Common myeloid progenitor, CD34-positive (primary cell): ENCODE measurements at places on chromosomes 16 and 17.

DNA sequence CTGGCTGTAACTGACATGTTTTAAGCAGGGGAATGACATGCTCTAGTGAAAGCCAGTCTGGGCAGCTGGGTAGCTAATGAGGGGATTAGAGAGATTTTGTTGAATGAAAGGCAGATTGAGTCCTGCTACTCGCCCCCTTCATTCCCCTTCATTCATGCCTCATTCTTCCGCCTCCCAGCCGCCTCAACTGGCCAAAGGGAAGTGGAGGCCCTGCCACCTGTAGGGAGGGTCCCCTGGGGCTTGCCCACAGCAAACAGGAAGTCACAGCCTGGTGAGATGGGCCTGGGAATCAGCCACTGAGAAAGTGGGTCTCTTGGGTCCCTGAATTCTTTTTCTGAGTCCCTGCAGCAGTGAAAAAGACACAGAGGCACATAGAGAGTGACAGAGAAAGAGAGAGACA, 1.1 kb upstream of the CD19 start:
- DNase-seq: peak; percentile 59

DNA sequence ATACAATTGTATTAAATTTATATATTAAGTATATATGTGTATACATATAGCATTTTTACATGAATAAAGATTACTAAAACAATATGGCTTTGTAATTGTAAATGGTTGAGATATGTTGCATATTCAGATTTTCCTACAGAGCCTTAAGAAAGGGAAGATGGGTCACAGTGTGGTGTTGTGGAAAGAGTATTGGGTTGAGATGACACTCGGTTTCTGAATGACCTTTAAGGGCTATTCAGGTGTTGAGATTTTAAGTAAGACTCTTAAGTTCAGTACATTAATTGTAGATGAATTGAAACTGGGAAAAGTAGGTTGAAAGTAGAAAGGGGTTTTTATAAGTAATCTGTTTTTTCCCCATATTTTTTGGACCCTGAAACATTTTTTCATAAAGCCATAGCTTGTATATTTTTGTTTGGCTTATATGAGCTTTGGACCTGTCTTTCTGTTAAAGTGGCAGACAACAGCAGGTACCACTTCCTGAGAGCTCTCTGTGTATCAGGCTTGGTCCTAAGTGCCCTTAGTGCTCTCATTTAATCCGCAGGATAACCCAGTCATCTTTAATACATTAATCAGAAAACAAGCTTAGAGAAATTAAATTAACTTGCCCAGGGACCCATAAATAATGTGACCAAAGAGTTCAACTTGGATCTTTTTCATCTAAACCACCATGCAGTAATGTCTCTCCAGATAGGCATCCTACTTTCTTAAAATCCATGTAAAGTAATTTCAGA, 48.5 kb upstream of the MRC2 start:
- no peak for DNase-seq

DNA sequence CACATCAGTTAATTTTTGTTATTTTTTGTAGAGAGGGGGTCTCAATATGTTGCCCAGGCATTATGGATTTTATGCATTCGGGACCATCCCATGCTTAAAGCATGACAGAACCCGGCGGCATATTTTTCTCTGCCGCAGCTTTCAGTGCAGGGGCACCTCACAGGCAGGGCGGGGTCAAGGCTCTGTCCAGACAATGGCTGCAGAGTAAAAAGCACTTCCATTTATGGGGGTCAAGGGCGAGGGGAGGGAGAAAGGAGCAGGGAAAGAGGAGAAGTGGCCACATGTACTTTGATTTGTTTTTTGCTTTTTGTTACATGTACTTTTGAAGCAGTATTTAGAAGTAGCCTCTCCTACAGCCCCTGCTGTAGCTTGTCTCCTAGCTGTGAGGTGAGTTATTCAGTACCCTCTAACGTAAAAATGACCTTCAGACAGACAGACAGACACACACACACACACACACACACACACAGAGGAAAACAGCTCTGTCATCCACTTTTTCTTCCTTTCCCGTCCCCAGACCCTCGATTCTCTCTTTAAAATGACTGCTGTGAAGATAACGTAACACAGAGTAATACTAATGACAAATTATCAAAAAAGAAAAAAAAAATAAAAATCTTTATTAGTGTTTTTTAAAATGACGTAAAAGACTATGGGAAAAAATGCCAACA, 856 bp upstream of the SCPEP1 start:
- peak; percentile 53 for DNase-seq

- no peak for DNase-seq
Observed at GRCh38 chr16:83365166-83365565, 442.6 kb upstream of the HSBP1 start.
